ENCODE measurements at places on chromosomes 2 and 18. TPM values are rescaled to one million over a fixed set of nuclear protein-coding genes. Genes with fewer than 3 reads are reported as not detected.

GRCh38 chr18:47978141-47978540 lies 47.7 kb upstream of the SMAD2 start:
- DNase-seq = no peak

TMEM214 gene
- 69.5 TPM for total RNA-seq

GRCh38 chr2:35184471-35184870 lies 1171.1 kb upstream of the CRIM1 start:
- DNase-seq = peak; percentile 1

DNA sequence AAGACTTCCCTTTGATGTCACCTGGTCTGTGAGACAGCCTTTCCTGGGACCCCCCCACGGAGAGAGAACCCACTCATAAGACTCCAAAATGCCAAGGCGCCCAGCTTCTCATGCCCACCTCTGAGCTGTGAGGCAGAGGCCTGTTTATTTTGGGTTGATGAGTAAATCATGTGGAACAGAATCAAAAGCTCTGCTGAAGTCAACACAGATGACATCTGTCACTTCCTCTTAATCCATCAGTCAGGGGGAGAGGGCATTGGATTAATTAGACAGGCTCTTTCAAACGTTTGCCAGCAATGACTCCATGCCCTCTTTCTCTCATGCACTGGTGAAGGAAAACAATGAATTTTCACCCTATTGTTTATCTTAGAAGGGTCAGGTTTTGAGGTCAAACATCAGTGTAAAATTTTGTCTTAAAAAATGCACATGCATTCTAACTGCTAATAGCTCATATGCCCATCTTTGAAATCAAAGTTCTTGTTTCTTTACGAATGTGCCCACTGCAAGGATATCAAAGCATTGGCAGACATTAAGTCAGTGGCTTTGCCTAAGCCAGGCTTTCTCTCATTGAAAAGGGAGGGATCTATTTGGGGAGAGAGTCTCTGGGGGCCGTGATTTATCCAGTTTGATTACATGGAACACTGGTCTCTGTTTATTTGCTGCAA lies 184.1 kb downstream of the ACKR3 start:
- no peak for DNase-seq

HPCAL1 gene
- total RNA-seq = 343 TPM

AQP4 gene
- total RNA-seq = not detected

GRCh38 chr2:10297959-10298531 lies 4.7 kb upstream of the HPCAL1 start:
- peak; percentile 100 for DNase-seq

DNA sequence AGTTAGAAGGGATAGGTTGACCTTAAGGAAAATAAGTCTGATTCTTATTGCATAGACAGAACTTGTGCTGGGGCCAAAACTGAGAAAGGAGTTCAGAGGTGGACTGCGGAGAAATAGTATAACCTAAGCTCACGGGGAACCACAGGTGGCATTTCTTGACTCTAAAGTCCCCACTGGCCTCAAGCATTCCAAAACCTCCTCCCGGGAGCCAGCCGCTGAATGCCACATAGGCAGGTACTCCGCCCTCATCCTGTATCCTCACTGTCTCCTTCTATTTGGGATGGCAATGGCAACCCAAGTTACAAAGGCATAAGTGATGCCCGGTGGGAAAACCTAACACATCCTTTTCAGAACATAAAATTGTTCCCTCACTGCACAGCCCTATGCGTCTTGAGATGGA lies 173.0 kb downstream of the SP3 start:
- no peak for DNase-seq

DNA sequence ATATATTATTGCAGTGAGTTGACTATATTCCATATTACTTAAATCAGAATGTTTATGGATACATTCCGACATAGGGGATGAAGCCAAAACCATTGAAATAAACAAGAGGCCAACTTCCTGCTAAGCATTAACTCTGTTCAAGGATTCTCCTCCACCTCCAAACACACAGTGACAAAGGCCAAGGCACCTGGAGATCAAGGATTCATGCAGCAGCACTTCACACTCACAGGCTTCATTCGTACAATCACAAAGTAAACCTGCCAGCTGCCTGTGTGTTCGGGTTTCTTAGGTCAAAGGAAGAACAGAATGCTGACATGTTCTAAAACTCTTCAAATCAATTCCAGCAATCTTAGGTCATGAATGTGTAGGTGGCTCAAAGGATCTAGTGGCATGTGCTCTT lies 22.8 kb downstream of the WDFY1 start:
- DNase-seq = no peak

DNA sequence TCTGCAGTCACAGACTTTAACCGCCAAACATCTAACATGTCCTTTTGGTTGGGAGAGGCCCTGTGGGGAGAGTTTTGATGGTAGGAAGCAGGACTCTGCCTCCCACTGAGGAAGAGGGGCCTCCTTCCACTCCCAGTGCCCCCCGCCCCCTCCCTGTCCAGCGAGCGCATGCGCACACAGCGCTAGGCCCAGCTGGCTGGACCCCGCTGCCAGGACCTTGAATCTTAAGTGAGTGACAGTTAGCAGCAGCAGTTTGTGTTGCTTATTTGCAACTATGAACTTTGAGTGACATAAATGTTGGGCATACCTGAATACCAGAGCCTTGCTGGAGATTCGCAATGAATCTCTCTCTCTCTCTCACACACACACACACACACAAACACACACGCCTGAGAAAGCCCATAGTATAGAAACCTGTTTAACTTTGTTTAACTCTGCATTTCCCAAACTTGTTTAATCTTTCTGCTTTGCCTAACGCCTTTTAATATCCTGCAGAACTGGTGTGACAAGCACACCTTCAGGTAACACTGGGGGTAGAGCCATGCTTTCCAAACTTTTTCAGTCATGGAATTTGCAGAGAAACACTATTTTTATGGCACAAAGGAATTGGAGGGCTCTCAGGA lies 134.6 kb upstream of the SMAD2 start:
- DNase-seq = no peak

GRCh38 chr18:31268985-31269406 lies 49.0 kb upstream of the DSG1 start:
- DNase-seq = no peak

B3GNT7 gene
- 0.60 TPM for total RNA-seq

YES1 gene
- total RNA-seq = 69.1 TPM

GRCh38 chr2:26169681-26170414 lies 3.0 kb upstream of the GAREM2 start:
- DNase-seq = no peak

LIPG gene
- 2.2 TPM for total RNA-seq
